CD4-positive, alpha-beta T cell treated with Interleukin-1 beta for 1 hour (primary cell): ENCODE measurements at places on chromosomes 7 and 10.

DNA sequence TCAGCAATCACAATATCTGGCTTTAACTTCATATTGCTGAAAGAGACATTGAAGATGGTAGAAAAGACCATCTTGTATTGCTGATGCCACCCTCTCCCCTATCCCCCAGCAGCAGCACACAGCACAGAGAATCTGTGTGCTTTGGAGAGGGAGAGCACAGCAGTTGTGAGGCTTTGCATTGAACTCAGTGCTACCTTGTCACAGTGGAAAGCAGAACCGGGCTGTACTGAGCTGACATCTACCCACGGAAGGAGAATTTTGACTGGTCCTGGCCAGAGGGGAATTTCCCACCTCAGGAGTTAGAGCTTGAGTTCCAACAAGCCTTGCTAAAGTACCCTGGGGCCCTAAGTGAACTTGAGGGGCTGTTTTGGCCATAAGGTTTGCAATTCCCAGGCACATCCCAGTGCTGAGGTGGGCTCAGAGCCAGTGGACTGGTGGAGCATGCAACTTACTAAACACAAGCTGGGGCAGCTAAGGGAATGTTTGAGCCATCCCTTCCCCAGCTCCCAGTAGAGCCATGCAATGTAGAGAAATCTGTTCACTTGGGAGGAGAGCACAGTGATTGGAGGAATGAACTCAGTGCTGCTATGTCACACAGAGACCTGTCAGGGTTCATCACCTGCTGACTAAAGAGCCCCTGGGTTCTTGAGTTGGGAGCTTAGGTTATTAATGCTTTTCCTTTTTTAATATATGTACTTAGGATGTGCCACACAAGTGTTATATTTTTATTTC, 62.1 kb downstream of the OR13A1 start:
- DNase-seq, result no peak

DNA sequence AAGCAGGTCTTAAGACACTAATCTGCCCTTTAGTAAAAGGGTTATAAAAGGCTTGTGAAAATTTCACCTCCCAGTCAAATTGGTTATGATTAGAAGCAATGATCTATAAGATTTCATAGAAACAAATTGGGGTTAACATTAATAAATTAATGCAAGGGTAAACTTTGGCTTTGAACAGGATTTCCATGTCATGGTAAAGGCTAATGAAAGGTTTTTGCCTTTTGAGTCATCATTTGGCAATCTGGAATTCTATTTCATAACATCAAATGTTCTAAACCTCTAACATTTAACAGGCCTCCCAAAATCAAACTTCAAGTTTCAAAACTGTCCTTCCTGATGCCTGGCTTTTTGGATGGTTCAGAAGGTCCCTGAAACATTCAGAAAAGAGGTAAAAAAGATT, 62.4 kb downstream of the COA1 start:
- DNase-seq, result no peak

DNA sequence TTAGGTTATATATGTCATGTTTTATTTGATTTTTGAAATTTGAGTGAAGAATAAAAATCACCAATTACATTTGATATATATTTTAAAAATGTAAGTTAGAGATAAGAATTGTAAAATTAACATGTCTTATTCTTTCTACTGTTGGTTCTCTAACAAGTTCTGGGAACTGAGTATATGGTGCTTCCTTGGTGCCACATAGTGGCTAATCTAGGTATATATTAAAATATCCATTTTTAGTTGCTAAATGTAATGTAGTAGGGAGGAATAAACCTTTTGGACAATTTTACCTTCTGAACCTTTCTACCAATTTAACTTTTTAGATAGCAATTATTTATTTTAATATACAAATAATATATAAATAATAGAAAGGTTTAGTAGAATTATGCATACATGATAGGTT, 17.5 kb downstream of the CFAP69 start:
- DNase-seq, result no peak

GRCh38 chr10:101856626-101857025, 13.0 kb upstream of the KCNIP2 start:
- no peak for DNase-seq

- DNase-seq, result no peak
These were observed 120.9 kb downstream of the CACNB2 start for GRCh38 chr10:18261063-18261610.

- no peak for DNase-seq
These were observed 109.4 kb upstream of the PLPP4 start for GRCh38 chr10:120347644-120348043.

DNA sequence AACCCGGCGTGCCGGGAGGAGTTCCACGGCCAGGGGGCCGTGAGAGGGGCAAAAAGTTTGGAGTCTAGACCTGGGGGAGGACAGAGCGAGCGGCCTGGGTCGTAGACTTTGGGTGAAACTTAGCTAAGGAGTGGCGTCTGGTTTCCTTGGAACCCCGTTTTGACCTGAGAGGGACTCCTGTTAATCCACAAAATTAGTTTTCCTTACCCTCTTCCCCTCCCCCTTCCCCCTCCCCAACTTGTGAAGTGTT, 574 bp downstream of the MARCHF5 start:
- no peak for DNase-seq

DNA sequence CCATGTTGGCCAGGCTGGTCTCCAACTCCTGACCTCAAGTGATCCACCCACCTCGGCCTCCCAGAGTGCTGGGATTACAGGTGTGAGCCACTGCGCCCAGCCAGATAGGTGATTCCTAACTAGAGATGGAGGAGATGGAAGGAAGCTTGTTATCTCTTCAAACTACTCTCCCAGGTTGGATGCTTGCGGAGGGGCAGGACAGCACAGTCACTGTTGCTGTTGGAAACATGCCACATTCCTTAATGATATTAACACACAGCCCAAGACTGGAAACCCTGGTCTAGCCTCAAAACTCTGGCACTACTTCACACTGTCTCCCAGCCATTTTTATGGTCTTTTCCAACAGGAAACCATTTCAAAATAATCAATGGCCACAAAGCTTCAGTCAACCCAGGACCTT, 468.8 kb upstream of the NRP1 start:
- DNase-seq, result no peak

- no peak for DNase-seq
These were observed 210.3 kb downstream of the PTEN start for GRCh38 chr10:88073682-88074081.

DNA sequence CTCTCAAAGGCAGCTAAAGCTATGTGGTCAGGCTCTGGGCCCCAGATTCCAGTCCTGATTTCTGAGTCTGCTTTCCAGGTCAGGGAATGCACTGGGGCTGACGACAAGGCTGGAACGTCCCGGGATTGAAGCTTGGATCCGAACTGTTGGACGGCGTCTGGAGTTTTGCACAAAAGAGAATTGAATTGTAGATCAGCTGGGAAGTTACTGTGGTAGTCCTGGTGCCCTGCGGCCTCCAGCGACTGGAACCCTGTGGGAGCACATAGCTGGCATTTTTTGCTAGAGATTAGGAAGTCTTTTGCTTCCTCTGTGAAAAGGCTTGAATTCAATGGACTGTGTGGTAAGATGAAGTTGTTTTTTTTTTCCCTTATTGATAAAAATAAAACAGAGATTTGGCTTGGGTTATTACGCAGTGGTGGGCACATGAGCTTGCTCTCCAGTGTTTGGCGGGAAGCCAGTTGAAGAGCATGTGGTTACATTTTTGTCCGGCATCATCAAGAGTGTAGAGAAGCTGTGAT, at the start of gene HK1:
TSS of gene HK1 (plus strand) at position 51 of the 518 bp plus-strand sequence.
- DNase-seq, result no peak

DNA sequence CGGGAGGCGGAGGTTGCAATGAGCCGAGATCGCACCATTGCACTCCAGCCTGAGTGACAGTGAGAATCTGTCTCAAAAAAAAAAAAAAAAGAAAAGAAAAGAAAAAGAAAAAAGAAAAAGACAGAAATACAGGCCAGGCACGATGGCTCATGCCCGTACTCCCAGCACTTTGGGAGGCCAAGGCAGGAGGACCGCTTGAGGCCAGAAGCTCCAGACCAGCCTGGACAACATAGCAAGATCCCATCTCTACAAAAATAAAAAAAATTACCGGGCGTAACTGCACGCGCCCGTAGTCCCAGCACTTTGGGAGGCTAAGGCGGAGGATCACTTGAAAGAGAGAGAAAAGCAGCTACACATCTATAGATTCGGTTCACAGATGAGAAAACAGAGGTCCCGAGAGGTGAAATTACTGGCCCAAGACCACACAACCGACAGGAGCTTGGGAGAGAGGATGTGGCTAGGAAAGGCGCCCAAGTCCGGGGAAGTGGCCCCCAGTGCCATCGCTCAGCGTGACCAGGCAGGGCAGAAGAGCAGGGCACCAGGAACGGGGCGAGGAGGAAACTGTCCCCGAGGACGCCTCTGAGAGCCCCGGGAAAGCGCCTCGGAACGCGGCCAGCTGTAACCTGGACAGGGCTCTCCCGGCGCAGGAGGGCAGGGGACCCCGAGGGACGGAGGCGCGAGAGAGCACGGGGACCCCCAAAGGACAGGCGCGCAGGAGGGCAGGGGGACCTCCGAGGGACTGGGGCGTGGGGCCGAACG, 612 bp downstream of the SNX8 start:
- DNase-seq, result no peak

DNA sequence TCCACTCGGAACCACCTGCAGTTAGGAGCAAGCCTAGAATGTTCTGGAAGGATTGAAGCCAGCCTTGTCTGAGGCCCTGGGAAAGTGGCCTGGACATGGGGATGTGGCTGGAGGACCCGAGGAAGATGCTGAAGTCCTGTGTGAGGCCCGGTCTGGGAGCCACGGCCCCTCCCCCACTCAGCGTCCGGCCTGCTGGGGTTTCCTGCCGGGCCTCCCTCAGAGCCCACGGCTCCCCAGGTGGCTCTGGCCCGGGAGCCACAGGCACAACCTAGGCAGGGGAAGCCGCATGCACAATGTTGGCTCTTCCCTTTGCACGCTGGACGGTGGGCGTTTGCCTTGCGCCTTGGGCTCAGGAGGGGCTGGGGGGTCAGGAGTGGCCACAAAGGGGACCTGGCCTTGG, 39.0 kb downstream of the UNCX start:
- no peak for DNase-seq

DNA sequence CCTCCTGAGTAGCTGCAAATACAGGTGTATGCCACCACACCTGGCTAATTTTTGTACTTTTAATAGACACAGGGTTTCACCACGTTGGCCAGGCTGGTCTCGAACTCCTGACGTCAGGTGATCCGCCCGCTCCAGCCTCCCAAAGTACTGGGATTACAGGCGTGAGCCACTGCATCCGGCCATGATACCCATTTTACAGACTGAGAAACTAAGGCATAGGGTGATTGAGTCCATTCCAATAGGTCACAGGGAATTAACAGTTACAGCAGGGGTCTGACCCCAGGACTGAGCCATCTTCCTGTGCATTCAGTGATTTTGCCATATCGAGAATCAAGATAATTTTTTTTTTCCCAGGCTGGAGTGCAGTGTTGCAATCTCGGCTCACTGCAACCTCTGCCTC, 12.3 kb upstream of the CTBP2 start:
- DNase-seq, result no peak

GRCh38 chr7:2680792-2681490, 7.1 kb upstream of the AMZ1 start:
- DNase-seq, result peak; percentile 55

DNA sequence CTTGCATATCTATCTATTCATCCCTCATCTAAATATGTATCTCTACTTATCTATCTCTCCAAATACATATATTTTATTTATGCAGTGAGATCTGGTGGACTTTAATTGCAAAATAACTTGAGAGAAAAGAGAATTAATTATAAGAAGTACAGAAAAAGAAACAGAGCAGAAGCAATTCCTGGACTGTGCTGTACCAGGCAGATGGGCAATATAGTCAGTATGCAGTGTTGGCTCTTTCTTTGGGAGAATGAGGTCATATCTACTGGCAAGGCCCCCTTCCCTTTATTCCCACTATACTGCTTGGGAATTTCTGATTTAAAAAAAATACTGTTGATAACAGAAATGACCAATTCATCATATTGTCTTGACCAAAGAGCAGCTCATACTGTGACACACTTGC, 49.0 kb upstream of the TOMM7 start:
- no peak for DNase-seq

- DNase-seq, result no peak
These were observed 91.2 kb upstream of the SEM1 start for GRCh38 chr7:96800824-96801223.

DNA sequence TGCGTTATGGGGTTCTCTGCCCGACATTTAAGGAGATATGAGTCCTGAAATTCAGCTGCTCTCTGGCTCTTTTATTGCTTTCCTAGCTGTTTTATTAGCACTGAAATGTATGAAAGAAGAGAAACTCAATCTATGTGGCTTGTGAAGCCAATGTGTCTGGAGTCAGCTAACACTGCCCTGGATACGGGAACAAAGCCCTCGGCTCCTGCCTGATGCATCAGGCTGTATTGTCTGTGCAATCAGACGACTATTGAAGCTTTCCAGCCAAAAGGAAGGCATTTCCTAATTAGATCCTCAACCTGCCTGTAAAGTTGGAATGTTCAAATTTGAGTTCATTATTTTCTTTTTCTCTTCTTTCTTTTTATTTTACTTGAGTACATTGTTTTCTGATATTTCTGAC, 22.0 kb upstream of the TM9SF3 start:
- no peak for DNase-seq

GRCh38 chr7:84085147-84085546, 109.4 kb downstream of the SEMA3A start:
- DNase-seq, result no peak

GRCh38 chr10:43403911-43404703, 4.9 kb downstream of the HNRNPF start:
- no peak for DNase-seq

GRCh38 chr7:108805808-108806397, 236.2 kb downstream of the DNAJB9 start:
- no peak for DNase-seq

DNA sequence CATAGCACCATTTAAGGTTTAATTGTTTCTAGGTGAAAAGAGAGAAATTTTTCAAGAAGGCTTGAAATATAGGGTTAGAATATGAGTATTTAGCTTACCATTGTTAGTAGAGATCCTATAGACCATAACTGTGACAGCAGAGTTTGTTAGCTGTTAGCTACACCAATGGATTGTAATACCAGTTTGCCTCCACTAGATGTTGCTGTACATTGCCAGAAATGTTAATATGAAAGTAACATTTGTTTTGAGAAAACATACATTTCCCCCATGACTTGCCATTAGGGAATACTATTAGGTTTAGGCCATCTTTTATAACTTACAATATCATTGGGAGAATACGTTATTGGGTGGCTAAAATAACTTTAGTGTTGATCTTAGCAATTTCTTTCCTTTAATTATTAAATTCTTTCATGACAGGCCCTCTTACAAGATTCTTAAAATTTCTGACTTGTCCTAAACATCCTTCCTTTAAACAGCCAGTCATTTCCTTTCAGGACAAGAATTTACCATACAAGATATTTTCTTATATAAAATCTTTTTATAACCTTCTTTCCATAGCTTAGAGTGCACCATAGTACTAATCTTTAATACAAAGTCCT, 39.5 kb downstream of the ZNF117 start:
- DNase-seq, result peak; percentile 58
